ENCODE measurements at places on chromosomes 2 and 18. TPM values are rescaled to one million over a fixed set of nuclear protein-coding genes. Genes with fewer than 3 reads are reported as not detected.

AGXT gene
- not detected for total RNA-seq

ASB18 gene
- not detected for total RNA-seq

PTGR3 gene
- total RNA-seq = 7.7 TPM

SERPINB5 gene
- total RNA-seq = not detected

PLCD4 gene
- 0.59 TPM for total RNA-seq

SERPINB3 gene
- total RNA-seq = not detected

IL1RL1 gene
- total RNA-seq = 0.30 TPM

ELOA2 gene
- total RNA-seq = not detected

ABCB11 gene
- not detected for total RNA-seq

ACMSD gene
- total RNA-seq = not detected

POTEC gene
- not detected for total RNA-seq

SERPINB10 gene
- total RNA-seq = not detected

SLC19A3 gene
- total RNA-seq = 0.18 TPM

GCKR gene
- 0.51 TPM for total RNA-seq

CHPF gene
- 687 TPM for total RNA-seq

UNC80 gene
- not detected for total RNA-seq

UCN gene
- 0.30 TPM for total RNA-seq

DNAJC5G gene
- total RNA-seq = not detected

LCT gene
- not detected for total RNA-seq

NETO1 gene
- 0.74 TPM for total RNA-seq

FHL2 gene
- total RNA-seq = 193 TPM

SLC39A10 gene
- total RNA-seq = 43.9 TPM

CTDP1 gene
- 24.3 TPM for total RNA-seq

EPB41L3 gene
- 3.6 TPM for total RNA-seq

CREG2 gene
- 0.46 TPM for total RNA-seq

HOXD4 gene
- 0.30 TPM for total RNA-seq

PDE11A gene
- total RNA-seq = 0.30 TPM

IAH1 gene
- total RNA-seq = 54.3 TPM

CYRIA gene
- total RNA-seq = 0.30 TPM

G6PC2 gene
- total RNA-seq = not detected

CNDP1 gene
- total RNA-seq = not detected

GRB14 gene
- 0.30 TPM for total RNA-seq

CXCR4 gene
- total RNA-seq = 0.30 TPM

GTF2A1L gene
- 1.5 TPM for total RNA-seq

RAB6D gene
- not detected for total RNA-seq

PDE1A gene
- 0.89 TPM for total RNA-seq

NDC80 gene
- 11.9 TPM for total RNA-seq

EFR3B gene
- total RNA-seq = 1.4 TPM

KHK gene
- total RNA-seq = 0.59 TPM

All from smooth muscle cell of the umbilical artery (primary cell).